ENCODE measurements at places on chromosomes 6 and 20. TPM values are rescaled to one million over a fixed set of nuclear protein-coding genes. Genes with fewer than 3 reads are reported as not detected.

CD24 gene
- polyA plus RNA-seq, result 261 TPM

NOX3 gene
- polyA plus RNA-seq, result not detected

TMEM217 gene
- polyA plus RNA-seq, result not detected

GLO1 gene
- polyA plus RNA-seq, result 129 TPM

TAPBP gene
- polyA plus RNA-seq, result 605 TPM

SLC35D3 gene
- not detected for polyA plus RNA-seq

BPIFA1 gene
- not detected for polyA plus RNA-seq

TPX2 gene
- 0.49 TPM for polyA plus RNA-seq

ZBTB9 gene
- 9.0 TPM for polyA plus RNA-seq

SNAP25 gene
- polyA plus RNA-seq, result not detected

MCCD1 gene
- polyA plus RNA-seq, result not detected

SRMS gene
- 0.43 TPM for polyA plus RNA-seq

AVP gene
- polyA plus RNA-seq, result not detected

ZSWIM1 gene
- polyA plus RNA-seq, result 5.8 TPM

SIRPA gene
- 0.26 TPM for polyA plus RNA-seq

DYNLT2 gene
- 1.0 TPM for polyA plus RNA-seq

GPR63 gene
- polyA plus RNA-seq, result not detected

SLC22A7 gene
- not detected for polyA plus RNA-seq

ABHD16B gene
- polyA plus RNA-seq, result 0.19 TPM

ELOVL4 gene
- polyA plus RNA-seq, result not detected

DNMT3B gene
- not detected for polyA plus RNA-seq

TCF21 gene
- polyA plus RNA-seq, result not detected

TRDN gene
- polyA plus RNA-seq, result not detected

FAM217A gene
- polyA plus RNA-seq, result not detected

SMLR1 gene
- not detected for polyA plus RNA-seq

KIFC1 gene
- 0.23 TPM for polyA plus RNA-seq

CD40 gene
- polyA plus RNA-seq, result 217 TPM

SAPCD1 gene
- not detected for polyA plus RNA-seq

CD109 gene
- polyA plus RNA-seq, result not detected

AAR2 gene
- 30.8 TPM for polyA plus RNA-seq

TDRD6 gene
- not detected for polyA plus RNA-seq

OR2B6 gene
- not detected for polyA plus RNA-seq

PTP4A1 gene
- polyA plus RNA-seq, result 69.5 TPM

OLIG3 gene
- not detected for polyA plus RNA-seq

HCRTR2 gene
- polyA plus RNA-seq, result not detected

TFAP2C gene
- polyA plus RNA-seq, result not detected

VSX1 gene
- polyA plus RNA-seq, result not detected

PBOV1 gene
- not detected for polyA plus RNA-seq

HMGCLL1 gene
- polyA plus RNA-seq, result not detected

MEP1A gene
- polyA plus RNA-seq, result not detected

APCDD1L gene
- 0.06 TPM for polyA plus RNA-seq

GLP1R gene
- polyA plus RNA-seq, result not detected

TRIM40 gene
- polyA plus RNA-seq, result 0.10 TPM

All from IgD-negative memory B cell (primary cell).